Memory B cell (primary cell): ENCODE measurements at places on chromosomes 6 and 20.

GRCh38 chr20:23097636-23098580 is 11.8 kb upstream of the CD93 start:
- DNase-seq: no peak

- no peak for DNase-seq
Measured at GRCh38 chr6:64146094-64146493, 510.5 kb downstream of the PHF3 start.

DNA sequence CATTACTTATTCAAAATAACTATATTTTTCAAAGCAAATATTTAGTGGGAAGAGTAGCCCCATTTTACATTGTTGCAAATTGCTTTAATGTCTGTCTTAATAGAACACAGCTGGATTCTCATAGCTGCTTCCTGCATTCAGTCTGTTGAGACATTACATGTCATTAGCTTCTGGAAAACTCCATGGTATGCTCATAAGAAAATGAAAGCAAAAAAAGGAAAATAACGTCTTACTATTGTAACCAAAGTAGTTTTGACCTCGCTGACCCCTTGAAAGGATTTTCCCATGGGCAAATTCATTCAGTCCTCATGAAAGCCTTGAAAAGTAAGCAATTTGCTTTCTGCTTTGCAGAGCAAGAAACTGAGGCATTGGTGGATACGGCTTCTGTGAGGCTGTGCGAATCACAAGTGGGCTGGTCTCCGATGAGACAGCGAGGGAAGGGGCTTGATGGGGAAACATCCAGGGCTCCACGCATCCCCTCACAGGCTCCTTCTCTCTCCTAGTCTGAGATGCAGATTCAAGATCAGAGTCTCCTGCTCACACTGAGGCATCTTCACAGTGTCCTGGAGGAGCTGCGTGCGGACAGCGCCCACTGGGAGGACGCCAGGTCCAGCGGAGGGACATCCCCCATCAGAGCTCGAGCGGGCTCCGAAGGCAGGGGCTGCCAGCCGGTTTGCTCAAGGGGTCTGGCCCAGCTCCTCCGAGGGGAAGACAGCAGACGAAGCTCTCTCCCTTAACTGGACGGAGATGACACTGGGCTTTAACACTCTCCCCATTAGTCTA is 3.3 kb downstream of the C20orf202 start:
- no peak for DNase-seq

DNA sequence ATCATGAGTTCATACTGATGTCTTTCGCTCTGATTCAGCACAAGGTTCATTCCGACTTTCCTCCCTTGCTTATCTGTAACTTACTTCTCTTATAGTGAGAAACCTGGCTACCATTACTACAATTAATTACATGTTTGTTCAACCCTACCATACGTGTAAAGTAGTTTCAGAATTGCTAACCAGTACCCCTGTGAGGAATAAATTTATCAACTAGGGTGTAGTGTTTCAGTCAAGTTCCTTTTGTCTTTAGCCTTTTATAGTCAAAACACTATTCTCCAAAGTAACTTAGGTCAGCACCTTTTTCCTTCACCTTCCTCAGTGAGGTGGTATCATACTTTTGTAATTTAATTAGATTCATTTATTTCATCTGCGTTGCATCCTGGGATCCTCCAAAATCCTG is 64.9 kb downstream of the MAP3K4 start:
- DNase-seq: no peak

DNA sequence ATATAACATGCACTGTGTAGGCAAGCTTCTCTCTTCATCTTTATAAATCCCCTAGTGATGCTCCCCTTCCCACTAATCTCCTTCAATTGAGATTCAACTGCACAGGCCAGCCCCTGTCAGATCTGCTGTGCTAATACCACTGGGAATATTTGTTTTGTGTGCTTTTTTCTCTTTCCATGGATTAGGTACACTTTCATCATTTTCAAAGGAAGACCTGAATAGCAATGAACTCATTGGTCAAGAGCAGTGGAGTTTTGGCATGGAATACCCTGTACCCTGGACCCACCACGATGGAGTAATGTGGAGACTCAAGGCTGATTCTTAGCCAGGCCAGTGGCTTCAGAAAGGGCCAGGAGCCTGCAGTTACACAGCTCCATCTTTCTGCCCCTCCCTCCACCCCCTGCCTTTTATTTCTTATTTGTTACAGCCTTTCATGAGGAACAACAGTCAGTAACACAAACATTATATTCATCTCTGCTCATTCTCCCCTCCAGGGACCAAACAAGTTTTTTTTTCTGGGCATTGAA is 75.4 kb upstream of the KCNG1 start:
- DNase-seq: no peak

- DNase-seq: no peak
Measured at GRCh38 chr6:168971549-168971948, 282.1 kb downstream of the THBS2 start.
